PC-9 (cell line): ENCODE measurements at places on chromosomes 13 and 19. TPM values are rescaled to one million over a fixed set of nuclear protein-coding genes. Genes with fewer than 3 reads are reported as not detected.
A peak's percentile ranks its signal among the peaks of the same experiment; 100 is the strongest.

GGN gene
- total RNA-seq: 1.0 and 2.1 TPM in 2 replicates

ZNF547 gene
- total RNA-seq: 3.1 and 6.0 TPM in 2 replicates

SULT2B1 gene
- 4.4 and 6.2 TPM in 2 replicates for total RNA-seq

GSX1 gene
- total RNA-seq: not detected in 2 replicates

PPFIA3 gene
- 8.3 and 10.1 TPM in 2 replicates for total RNA-seq

KCNN1 gene
- 0.09 TPM in 1 of 2 replicates, not detected in the other for total RNA-seq

- DNase-seq: no peak
These were observed 13.3 kb downstream of the SIAH3 start for GRCh38 chr13:45838171-45838745.

- DNase-seq: no peak
These were observed 188.0 kb downstream of the RGCC start for GRCh38 chr13:41645331-41645730.

DNA sequence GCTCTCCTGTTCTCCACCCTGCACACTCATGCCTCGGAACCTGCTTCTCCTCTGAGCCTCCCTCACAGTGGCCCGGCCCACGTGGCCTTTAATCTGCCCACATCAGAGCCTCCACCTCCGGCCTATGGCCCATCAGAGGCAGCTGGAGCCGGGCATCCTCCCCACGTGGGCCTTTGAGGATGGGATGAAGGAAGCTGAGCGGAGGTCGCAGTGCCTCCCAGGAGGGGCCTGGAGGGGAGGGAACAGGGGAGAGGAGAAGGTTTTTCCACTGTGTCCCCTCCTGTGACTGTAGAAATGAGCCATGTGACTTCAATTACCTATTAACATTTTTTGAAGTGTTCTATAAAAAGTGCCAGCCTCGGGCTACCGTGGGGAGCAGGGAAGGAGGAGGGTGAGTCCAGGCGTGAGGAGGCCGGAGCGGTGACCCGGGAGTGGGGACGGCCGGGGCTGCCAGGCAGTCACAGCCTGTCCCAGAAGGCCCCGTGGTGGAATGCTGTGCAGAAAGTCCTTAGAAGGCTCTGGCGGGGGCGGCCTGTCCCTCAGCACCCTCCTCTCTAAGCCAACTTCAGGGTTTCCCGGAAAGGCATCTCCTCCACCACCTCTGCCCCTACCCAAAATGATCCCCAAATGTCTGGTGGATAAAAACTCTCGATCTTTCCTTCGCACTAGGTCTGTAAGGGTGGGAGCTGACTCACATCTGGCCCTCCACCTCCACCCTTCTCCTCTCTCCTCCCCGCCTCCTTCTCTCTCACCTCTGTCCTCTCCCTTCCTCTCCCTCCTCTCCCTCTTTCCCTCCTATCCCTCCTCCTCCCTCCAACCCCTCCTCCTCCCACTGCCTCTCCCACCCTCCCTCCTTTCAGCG, 24.8 kb upstream of the SLC1A5 start:
- DNase-seq: no peak

- peak; percentile 50 for DNase-seq
These were observed 8.8 kb upstream of the KLK8 start for GRCh38 chr19:51010066-51010795.

DNA sequence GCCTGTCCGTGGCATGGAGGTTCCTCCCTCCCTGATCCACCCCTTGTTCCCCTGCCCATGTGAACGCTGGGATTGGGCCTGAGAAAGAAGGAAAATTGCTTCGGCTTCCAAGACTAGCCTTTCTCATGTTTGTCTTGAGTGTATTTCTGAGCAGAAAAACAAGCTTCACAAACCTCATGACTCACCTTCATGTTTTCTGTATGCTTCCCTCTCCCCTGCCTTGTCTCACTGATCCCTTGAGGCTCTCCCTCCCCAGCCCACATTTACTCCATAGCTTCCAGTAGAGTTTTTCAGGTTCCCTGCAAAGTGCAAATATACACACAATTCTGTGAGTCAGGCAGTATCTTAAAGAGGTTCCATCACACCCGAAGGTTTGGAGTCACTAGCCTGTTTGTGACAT, 572.4 kb downstream of the UQCRFS1 start:
- no peak for DNase-seq

DNA sequence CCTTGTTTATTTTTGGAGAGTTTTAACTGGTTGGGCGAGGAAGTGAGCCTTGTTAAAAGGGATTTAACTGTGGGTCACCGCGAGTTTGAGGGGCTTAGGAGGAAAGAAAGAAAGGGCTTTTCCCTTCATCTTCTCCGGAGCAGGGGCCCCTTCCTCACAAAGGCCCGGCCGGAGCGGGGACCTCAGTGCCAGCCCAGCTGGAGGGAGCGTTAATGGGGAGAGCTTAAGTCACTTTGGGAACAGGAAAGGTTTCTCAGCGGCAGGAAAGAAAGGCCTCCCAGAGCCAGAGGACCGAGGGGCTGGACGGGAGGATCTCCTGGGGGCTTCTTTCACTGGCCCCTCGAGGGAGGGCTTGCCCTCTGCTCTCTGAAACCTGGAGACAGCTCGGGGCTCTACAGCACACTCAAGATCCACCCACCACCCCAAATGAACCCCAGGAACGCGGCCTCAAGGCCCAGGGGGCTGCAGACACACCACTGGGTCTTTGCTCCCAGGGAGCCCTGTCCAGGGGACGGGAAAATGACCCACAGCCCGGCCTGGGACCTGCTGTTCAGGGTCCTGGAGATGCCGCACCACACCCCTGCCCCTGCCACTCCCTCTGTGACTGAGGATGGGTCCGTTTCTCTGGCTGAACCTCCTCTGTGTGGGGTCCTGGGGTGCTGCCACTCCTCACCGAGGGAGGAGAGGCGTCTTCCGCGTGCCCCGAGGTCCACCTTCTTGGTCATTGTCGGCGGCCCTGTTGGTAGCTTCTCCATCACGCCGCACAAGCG, 128.3 kb downstream of the URI1 start:
- no peak for DNase-seq

DNA sequence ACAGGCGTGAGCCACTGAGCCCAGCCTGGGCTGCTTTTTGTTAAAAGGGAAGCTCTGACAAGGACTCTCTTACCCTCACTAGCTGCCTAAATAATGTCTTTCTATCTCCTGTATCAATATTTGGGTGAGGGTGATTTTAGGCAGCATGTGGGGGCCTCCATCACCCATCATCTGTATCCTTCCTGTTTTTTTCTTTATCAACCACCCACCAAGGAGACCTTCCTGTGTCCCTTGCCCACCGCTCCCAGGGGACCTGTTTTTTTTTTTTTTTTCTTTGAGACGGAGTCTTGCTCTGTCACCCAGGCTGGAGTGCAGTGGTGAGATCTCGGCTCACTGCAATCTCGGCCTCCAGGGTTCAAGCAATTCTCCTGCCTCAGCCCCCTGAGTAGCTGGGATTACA, 5.4 kb upstream of the NDUFB7 start:
- no peak for DNase-seq

GRCh38 chr19:5006201-5006600, 37.3 kb downstream of the KDM4B start:
- DNase-seq: no peak

GRCh38 chr19:52896431-52897137, 851 bp downstream of the ZNF320 start:
- peak; percentile 55 for DNase-seq

- DNase-seq: no peak
These were observed 8.1 kb downstream of the SPART start for GRCh38 chr13:36337938-36338641.

- no peak for DNase-seq
These were observed 37.9 kb upstream of the SEMA6B start for GRCh38 chr19:4597278-4597974.

DNA sequence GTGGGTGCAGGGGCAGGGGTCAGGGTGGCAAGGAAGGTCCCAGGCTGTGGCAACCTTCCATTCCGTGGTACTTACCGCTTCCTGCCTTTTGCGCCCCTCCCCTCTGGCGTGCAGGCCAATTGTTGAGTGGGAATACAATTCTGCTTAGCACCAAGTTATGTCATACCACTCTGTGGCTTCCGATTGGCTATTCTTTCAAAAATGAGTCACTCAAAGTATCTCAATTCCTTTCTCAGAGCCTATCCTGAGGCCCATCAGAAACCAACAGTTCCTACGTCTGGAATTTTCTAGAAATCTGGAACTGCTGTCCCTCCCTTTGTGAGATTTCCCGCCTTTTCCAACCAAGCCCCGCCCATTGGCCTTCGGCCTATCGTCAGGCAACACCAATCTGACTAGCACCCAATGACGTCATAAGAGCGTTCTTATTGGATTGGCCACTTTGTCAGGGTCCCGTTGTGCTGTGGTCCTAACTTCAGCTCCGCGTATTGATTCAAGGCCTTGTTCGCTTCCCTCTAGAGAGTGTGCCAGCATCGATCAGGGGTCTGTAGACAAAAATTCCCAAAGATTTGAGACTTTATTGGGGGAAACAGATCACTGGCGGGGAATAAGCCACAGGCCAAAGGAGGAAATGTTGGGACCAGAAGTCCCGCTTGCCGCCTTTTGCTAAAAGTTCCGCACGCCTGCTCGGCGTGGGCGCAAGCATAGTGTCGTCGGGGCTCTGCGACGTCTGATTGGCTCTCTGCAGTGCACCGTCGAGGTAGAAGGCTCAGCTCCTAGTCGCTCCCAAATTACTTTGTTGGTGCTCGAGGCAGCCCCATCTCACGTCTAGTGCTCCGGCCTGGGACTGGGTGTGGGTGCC, 11.7 kb downstream of the NTN5 start:
- DNase-seq: peak; percentile 81

DNA sequence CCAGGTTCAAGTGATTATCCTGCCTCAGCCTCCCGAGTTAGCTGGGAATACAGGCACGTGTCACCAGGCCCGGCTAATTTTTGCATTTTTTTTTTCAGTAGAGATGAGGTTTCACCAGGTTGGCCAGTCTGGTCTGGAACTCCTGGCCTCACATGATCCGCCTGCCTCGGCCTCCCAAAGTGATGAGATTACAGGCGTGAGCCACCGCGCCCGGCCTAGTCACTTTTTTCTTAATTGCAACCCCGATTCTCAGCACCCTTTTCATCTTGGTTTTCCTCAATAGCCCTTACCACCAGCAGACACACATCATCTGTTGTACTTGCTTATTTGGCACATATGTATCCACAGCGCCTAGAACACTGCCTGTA, 550 bp upstream of the GPI start:
- no peak for DNase-seq

DNA sequence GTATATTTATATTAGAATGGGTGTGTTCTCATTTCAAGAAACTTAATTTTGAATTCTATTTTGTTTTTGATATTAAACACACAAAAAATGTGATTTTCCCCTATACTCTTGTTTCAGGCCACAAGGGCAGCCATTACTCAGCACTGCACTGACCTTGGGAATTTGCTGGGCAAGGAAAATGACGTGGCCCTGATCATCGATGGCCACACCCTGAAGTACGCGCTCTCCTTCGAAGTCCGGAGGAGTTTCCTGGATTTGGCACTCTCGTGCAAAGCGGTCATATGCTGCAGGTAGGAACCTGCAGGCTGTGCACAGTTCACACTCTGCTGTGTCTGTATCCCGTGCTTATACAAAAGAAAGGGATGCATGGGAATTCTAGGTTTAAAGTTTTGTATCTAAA, 327.3 kb downstream of the ATP8A2 start:
- DNase-seq: no peak

DNA sequence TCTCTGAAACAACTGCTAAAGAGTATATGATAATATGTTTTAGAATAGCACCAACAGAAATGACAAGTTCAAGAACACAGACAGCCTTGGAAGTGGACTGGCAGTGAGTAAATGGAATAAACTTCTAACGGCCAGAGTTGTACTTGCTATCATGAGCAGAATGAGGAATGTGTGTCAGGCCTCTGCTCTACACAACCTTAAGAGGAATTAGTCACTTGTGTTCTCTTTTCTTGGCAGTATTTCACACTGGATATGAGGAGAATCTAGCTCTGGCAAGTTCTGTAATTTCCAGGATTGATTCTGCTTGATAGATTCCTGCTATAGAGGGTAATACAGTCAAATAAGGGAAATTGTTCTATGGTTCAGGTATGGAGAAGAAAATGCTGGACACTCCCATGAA, 757.3 kb downstream of the EFNB2 start:
- no peak for DNase-seq

DNA sequence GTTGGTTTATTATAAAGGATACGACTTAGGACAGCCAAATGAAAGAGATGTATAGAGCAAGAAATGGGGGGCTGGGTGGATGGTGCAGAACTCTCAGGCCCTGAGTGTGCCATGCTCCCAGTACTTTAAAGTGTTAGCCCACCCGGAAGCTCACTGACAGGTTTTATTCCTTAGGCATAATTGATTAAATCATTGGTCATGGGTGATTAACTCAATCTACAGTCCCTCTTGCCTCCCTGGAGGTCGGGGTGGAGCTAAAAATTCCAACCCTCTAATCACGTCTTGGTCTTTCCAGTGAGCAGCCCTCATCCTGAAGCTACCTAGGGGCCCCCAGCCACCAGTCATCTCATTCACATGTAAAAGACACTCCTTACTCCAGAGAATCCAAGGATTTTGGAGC, 9.9 kb upstream of the LEUTX start:
- DNase-seq: no peak

- no peak for DNase-seq
These were observed 263.1 kb downstream of the FGF14 start for GRCh38 chr13:102138635-102139190.

DNA sequence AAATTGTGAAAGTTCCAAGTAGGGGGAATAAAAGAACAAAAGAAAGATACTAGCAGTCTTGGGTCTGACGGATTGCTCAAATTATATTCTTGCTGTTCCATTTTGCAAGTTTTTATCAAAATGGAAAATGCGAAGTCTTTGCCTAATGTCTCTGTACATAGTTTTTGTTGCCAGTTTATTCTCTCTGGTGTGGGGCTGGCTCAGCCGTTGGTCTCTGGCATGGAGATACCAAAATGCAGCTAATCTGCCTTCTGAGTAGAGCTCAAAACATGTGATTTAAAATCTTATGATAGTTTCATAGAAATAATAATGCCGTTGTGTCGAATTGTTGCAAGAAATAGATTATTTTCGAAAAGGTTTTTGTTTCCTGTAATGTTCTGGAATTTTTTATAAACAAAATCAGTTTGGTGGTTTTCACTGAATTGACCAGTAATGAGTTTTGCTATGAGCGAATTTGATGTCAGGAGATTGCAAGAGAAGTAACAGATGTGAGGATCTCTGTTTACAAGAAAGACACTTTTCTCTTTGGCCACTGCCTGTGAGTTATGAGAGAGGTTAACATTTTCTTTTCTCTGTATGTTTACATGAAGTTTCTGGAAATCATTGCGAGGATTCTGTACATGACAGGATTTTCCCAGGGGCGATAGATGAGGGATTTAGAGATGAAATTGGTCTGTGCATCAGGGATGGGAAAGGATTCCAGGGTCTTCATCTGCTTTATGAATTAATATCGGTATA, 147.0 kb downstream of the DCT start:
- DNase-seq: no peak

DNA sequence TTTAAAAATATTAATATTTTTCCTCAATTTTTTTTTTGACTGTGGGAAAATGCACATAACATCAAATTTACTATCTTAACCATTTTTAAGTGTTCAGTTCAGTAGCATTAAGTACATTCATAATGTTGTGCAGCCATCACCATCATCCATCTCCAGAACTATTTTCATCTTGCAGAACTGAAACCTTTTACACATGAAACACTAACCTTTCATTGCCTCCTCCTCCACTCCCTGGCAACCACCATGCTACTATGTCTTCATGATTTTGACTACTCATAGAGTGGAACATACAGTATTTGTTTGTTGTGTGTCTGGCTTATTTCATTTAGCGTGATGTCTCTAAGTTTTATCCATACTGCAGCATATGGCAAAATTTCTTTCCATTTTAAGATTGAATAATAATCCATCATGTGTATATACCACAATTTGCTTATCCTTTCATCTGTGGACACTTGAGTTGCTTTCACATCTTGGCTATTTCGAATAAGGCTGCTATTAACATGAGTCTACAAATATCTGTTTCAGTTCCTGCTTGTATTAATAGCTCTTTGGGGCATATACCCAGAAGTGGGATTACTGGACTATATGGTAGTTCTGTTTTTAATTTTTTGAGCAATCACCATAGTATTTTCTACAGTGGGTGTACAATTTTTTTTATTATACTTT, 376.4 kb downstream of the MTUS2 start:
- DNase-seq: no peak
